ENCODE measurements at places on chromosomes 5 and 9.

DNA sequence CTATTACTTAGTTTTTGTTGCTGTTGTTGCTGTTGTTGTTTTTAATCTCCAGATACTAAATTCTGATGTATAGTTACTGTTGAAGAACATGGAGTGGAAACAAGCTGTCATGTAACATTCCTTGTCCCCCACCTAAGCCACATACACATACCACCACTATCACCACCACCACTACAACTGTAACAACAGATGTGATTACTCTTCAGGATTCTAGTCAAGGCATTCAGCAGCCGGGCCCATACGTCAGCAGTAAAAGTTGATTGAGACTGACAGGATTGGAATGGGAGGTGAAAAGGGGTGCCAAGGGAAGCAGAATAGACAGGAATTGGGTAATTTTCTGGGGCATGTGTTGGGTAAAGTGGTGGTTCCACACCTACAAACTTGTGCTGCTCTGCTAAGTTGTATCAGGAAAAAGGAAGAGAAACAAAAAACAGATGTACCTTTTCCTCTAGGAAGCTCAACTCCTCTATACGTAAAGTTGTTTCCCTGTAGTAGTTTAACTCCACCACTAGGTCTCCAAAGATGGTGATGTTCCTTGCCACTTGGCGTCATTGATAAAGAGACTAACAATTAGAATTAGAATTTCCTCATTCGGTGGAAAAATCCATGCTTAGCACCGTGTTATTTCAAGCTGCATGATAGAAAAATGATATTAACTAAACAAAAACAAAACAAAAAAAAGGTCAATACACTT, 138.6 kb downstream of the ARRDC3 start:
- no peak for DNase-seq

GRCh38 chr9:20550326-20550725, 72.0 kb downstream of the MLLT3 start:
- DNase-seq, result no peak

GRCh38 chr9:133726401-133727276, 11.5 kb downstream of the SARDH start:
- DNase-seq, result no peak

- no peak for DNase-seq
These were observed 28.1 kb downstream of the TTC23L start for GRCh38 chr5:34866989-34867471.

DNA sequence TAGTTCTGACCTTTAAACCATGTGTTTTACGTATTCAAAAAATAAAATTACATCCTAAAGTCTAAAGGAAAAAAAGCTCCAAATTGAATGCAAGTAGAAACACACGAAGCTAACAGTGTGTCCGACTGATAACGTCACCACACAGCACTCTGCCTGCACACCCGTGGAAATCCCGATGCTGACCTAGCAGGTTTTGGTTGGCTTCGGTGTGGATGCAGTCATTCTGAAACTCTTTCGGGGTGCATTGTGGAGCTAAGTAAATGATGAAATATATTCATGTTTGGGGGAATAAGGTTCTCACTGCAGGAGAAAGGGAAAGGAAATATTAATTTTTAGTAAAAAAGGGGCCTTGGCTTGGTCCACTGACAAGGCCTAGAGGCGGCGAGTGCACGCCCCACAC, 2.0 kb downstream of the RASGEF1C start:
- no peak for DNase-seq

- no peak for DNase-seq
These were observed 168.7 kb downstream of the KDM4C start for GRCh38 chr9:6926436-6926835.

DNA sequence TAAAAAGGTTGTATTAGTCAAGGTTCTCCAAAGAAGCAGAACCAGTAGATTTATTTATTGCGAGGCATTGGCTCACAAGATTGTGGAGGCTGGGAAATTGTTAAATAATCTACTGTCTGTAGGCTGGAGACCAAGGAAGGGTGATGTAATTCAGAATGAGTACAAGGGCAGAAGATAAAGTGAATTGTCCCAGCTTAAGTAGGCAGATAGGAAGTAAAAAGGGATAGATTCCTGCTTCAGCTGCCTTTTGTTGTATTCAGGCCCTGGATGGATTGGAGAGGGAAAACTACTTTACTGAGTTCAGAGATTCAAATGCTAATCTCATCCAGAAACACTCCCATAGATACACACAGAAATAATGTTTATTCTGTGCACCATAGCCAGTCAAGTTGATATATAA, 301.1 kb downstream of the CYLC2 start:
- no peak for DNase-seq

DNA sequence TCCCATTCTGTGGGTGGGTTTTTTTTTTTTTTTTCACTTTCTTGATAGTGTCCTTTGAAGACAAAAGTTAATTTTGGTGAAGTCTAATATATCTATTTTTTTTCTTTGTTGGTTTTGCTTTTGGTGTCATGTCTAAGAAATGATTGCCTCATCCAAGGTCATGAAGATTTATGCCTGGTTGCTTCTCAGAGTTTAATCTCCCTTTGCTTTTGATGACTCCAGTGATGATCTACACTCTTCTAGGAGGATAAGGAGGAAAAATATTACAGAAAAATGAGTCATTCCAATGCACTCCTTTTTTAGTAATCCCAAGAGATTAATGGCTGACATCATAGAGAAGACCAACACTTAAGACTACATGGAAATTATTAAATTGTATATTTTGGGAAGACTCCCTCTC, 79.7 kb upstream of the ICE1 start:
- no peak for DNase-seq

DNA sequence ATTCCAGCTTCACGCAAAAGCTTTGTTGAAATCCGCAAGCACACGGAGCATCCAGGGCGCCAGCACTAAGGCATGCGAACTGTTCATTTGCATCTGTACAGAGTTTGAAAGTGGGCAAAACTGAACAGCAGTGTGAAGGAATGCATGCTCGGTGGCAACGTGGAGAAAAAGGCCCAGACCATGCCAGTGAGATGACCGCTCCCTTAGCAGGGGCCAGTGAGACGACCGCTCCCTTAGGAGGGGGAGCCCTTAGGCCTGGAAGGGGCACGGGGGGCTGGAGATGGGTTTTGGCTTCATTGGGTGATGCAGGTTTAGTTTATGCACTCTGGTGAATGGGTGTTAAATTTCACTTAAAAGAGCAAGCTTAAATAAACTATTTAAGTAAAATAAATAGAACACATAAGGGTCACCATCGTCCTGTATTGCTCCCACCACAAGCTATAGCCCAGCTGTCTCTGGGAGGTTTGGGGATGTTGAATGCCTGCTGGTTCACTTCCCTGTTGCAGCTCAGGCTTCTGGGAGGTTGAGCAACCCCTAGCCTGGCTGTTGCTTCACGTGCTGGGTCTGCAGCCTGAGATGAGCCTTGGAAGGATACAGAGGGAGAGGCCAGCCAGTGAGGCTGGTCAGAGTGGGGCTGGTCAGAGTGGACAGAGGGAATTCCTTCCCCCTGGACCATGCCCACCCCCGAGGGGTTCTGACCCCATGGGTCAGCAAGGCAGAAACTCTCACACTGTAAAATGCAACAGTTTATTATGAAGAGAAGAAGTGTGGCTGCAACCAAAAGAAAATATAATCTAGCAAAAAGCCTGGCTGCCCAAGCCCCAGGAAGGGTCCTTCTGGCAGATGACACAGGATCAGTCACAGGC, 4.6 kb upstream of the FCN1 start:
- no peak for DNase-seq

DNA sequence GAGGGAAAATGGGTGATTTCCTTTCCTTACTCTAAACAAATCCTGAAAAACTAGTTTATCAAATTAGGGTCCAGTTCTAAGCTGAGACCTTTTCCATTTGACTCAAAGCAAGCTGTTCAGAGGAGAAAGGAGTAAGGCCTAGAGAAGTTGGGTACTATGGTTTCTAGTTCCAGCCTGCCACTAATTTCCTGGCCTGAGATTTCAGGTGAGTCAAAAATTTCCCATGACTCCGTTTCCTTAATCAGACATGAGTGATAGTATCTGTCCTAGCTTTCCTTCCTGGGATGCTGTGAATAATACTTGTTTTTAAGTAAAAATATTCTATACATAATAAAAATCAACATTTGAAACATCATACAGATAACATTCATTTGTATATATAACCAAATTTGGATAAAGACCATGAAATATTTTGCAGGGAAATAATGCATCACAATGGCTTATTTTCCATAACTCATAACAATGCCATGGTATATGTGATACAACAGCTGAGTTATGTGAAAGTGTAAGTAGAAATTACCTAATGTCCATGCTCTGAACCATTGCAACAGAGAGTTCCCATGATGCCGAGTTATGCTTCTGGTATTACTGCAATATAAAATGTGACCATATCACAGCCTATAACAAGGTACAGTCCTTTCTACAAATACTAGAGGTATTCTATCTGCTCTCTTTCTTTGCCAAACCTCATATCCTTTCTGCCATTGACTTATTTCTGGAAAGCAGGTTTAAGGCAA, 142.7 kb downstream of the MLLT3 start:
- no peak for DNase-seq

DNA sequence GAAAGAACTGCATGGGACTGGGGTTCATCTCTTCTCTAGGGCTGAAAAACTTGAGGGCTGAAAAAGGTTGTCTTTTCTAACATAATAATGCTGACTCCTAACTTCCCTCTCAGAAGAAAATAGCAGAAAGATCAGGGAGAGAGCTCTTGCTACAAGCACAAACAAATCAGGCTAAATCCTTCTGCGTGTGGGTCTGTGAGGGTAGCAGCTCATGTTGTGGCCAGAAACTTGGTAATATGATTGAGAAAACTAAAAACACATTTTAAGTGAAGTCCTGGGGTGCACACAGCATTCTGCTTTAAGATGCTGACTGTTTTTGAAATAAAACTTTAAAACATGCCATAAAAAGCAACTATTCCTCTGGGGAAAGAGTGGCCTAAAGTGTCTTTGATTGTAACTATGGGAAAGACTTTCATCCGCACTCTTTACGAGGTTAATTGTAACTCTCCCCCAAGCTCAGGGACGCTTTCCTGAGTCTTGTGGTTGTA, 56.7 kb downstream of the SAXO1 start:
- no peak for DNase-seq

DNA sequence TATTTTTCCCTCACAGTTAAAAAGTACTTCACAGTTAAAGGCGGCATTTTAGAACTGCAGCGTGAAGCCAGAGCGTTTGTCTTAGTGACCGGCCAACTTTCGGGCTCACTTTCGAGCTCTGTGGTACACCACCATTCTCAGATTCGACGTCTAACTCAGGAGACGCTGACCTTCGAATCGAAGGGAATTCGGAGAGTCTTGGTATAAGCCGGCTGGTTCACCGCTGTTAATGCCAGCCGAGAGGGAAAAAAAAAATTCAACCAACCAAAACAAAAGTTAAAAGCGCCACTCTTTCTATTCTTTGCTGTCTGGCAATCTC, 544 bp upstream of the SNX24 start:
- no peak for DNase-seq

DNA sequence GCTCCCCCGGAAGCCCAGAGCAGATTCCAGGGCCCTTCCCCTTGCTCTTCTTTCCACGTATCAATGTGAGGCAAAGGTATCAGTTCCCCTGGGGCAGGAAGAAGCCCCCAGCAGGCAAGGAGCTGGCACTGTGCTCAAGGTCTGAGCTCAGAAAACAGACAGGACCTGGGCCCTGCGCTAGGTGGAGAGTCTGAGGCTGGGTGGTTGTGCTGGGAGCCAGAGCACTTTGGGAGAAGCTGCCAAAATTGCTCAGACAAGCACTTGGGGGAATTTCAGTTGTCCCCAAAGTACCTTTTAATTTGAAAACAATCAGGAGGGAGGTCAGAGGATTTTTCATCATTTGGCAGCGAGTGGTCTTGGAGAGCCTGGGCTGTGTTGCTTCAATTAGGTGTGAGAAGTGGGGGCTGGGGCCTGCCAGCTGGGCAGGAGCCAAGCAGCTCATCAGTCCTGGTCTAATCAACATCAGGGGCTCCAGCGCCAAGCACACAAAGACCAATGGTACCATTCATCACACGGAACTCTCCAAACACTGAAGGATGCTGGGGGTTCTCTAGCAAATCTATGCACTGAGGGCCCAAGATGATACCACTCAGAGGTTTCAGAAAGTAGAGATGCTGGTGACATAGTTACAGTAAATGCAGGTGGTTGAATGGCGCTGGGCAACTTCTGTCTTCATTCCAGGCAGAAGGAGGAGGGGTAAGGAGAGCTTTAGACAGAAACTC, 176.5 kb downstream of the SNX18 start:
- DNase-seq, result no peak

DNA sequence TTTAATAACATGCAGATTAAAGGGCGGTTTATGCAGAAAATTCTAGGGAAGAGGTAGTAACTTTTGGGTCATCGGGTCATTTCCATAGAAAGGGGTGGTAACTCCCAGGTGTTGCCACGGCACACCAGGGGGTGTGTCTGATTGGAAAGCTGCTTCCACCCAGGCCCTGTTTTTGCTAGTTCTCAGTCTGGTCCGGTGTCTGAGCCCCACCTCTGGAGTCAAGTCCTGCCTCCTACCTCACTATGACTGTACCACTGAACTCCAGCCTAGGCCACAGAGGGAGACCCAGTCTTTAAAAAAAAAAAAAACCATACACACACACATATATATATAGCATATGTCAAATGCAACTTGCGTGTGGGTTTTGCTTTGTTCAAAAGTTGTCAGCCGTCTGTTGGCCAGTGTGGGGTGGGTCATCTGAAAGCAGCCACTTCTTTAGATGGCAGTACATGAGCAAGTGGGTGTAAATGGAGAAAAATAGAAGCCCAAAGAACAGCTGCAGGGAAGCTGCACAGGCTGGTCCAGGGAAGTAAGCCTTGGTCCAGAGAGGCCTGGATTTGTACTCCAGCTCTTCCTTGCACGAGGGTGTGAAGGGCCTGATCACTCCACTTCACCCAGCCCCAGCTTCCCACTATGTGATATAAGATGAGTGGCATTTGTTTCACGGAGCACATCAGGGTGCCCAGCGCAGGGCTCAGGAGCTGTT, 110.7 kb upstream of the SPRY4 start:
- DNase-seq, result no peak

- DNase-seq, result peak; percentile 82
These were observed 530 bp downstream of the TMEFF1 start for GRCh38 chr9:100473276-100474081.

- no peak for DNase-seq
These were observed 69.3 kb downstream of the SH3RF2 start for GRCh38 chr5:146005723-146006122.

GRCh38 chr5:61330341-61330844, 1.7 kb upstream of the ZSWIM6 start:
- peak; percentile 33 for DNase-seq

GRCh38 chr5:94745786-94746730, 127.6 kb downstream of the SLF1 start:
- no peak for DNase-seq

GRCh38 chr5:173383711-173384110, 55.5 kb upstream of the STC2 start:
- no peak for DNase-seq

DNA sequence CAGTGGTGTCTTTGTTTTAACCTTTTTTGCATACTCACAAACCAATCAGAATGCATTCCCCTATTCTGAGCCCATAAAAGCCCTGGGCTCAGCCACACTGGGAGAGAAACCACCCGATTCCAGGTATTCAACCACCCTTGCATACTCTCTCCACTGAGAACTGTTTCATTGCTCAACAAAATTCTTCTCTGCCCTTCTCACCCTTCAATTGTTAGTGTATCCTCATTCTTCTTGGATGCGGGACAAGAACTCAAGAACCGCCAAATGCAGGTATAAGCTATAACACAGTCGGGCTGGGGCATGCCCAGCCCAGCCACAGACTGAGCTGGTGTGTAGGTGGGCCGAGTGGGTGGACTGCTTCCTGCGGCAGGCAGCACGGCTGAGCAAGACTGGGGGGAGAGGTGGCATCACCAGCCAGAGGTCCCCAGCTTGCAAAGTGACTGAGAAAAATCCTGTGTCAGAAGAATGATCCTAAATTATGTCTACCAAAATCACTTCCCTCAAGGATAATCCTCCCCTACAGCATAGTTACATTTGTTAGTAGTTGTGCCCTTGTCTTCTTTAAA, 141.0 kb downstream of the SSBP2 start:
- no peak for DNase-seq
